ENCODE measurements at places on chromosomes 6 and 20. TPM values are rescaled to one million over a fixed set of nuclear protein-coding genes. Genes with fewer than 3 reads are reported as not detected.

Gene MOXD1
- 16.9 TPM for total RNA-seq

Gene CAP2
- 78.8 TPM for total RNA-seq

Gene CTAGE9
- total RNA-seq, result 6.2 TPM

DNA sequence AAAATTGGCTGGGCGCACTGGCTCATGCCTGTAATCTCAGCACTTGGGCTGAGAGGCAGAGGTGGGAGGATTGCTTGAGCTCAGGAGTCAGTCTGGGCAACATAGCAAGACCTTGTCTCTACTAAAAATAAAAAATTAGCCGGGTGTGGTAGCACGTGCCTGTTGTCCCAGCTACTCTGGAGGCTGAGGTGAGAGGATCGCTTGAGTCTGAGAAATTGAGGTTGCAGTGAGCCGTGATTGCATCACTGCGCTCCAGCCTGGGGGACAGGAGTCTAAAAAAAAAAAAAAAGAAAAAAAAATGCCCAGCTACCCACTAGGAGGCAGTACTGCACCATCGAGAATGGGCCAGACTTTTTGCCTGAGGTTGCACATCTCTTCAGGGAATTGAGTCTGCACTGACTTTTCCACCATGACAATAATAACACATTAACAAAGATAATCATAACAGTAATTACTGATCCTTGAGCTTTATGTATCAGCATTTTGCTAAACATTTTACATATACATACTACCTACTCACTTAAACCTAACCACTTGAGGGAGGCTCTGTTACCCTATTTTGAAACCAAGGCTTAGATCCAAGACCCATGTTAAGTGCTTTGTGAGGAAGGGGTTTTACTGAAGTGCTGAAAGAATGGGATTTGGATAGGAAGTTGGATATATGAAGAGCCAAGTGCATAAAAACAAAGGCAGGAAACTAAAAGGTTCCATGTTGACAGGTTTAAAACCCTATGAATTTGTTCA lies 21.0 kb downstream of the SRSF3 start:
- peak; percentile 76 for DNase-seq

DNA sequence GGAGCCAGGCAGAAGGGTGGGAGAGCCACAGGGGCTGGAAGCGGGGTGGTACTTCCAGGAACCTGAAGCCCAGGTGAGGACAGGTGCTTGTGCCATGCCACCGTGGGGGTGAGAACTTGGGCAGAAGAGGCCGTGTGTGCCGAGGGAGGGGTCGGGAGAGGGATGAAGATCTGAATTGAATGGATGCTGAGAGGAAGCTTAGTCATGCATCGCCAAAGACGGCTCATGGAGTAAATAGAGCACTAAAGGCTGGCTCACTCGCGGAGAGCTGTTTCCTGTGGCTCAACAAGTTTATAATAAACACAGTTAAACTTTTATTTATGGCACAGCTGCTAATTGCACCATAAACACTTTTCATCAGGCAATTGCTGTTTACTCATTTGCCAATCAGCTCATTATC lies 21.7 kb upstream of the MYT1 start:
- no peak for DNase-seq

DNA sequence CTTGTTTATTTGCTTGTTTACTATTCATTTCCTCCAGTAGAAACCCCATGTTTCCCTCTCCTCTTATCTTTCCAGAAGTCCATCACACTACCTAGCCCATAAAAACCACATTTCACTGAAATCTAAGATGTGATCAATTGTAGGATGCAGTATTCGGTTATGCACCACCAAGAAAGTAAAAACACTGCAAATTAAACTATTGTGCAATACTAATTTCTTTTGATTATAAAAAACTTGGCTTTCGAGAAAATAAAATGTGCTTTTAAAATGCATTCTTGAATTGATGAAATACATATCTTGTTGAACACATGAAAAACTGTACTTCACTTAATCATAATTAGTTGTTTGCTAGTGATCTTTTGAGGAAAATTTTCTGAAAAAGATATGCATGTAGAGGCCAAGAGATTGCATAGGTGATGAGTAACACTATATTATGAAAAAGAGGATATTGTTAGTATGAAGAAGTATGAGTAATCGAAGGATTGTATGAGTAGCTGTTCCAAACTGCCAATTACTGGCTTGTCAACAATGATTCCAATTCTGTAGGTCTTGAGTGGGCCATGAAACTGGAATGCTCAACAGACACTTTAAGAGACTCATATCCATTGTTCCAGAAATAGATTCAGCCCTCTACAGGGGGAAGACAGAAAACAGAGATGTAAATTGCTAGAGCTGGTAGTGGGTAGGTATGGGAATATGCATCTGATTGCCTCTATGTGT lies 79.7 kb downstream of the RNF217 start:
- DNase-seq, result no peak

DNA sequence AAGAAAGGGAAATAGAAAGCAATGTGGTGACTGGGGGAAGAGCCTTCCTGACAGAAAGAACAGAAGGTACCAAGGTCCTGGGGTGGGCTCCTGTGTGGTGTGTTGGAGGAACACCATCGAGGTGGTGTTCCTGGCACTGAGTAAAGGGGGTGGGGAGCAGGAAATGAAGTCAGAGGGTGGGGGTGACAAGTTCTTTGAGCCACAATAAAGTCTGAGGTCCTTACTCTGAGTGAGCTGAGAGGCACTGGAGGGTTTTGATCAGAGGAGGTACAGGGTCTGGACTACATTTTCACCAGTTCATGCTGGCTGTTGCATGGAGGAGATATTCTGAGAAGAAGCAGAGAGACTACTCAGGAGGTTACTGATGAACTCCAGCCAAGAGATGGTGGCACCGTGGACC lies 198.2 kb downstream of the GMPR start:
- no peak for DNase-seq

DNA sequence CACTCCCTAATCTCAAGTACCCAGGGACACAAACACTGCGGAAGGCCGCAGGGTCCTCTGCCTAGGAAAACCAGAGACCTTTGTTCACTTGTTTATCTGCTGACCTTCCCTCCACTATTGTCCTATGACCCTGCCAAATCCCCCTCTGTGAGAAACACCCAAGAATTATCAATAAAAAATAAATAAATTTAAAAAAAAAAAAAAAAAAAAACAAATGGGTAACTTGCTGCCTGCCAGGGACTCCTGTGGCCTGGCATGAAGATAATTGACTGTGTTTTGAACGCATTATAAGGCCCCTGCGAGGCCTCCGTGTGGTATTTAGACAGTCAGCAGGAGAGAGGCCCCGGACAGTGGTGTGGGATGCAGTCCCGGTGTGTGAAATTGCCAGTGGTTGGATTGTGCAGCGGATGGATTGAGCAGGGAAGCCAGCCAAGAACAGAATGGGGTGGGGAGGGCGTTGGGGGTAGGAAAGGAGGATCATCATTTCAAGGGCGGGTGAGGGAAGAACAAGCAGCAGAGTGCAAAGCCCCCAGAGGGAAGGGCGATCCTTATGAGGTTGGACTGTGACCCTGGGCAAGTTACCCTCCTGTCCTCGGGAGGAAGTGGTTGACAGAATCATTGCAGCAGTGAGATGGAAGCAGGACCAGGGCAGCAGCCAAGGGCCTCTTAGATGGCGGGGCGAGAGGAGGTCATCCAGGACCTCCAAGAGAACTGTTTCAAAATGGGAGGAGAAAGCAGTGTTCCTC lies 43.3 kb downstream of the PPARD start:
- no peak for DNase-seq

GRCh38 chr6:36749829-36750489 lies 52.3 kb downstream of the RAB44 start:
- no peak for DNase-seq
